Right hindlimb (tissue), 1 donor: ENCODE measurements at places on chromosomes 5 and 9.
A peak's percentile ranks its signal among the peaks of the same experiment; 100 is the strongest.

- no peak for DNase-seq
These were observed 203.3 kb upstream of the DMRT1 start for GRCh38 chr9:638152-638551.

- no peak for DNase-seq
These were observed 304.4 kb downstream of the DMRT2 start for GRCh38 chr9:1354606-1355005.

DNA sequence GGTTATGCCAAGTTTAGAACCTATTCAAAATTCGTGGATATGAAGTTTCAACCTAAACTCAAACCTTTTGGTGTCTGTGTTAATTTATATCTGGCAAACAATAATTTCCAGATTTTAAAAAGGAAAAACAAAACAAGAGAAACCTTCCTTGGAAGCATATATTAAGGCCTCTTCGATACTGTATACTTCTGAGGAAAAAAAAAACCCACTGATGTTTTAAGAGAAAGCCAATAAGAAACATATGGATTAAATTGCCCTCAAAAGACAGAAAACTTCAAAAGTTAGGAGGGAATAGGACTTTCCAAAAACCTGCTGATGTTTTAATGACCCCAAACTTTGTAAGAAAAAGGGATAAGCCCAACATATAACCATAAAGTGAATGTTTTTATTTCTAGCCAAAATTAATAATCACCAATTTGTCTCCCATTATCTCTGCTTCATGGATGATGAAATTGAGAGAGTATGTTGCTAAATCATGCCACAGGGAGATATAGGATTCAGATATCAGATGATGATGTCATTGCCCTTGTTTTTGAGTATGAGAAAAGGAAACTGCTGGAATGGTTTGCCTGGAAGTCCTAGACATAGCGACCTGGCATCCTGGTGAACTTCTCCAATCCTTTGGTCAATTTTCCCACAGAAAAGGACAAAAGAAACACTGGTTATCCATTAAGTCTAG, 423.9 kb downstream of the DMRT2 start:
- no peak for DNase-seq

DNA sequence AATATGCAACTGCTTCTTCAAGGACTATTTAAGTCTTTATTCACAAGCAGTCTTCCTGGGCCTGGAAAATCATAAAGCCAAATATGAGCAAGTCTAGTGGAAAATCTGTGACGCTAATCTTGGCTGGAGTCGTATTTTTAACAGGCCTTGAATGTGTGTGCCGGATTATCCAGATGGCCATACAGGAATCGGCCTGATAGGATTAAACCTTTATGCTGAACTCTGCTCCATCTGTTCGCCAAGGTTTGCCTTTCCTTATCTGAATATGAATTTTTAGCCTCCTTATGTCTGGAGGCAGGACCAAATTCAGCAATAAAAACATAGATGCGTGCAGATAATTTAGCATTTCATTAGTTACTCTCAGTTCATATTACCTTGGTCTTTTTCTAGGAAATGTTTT, 294.5 kb downstream of the EBF1 start:
- peak; percentile 82 for DNase-seq

DNA sequence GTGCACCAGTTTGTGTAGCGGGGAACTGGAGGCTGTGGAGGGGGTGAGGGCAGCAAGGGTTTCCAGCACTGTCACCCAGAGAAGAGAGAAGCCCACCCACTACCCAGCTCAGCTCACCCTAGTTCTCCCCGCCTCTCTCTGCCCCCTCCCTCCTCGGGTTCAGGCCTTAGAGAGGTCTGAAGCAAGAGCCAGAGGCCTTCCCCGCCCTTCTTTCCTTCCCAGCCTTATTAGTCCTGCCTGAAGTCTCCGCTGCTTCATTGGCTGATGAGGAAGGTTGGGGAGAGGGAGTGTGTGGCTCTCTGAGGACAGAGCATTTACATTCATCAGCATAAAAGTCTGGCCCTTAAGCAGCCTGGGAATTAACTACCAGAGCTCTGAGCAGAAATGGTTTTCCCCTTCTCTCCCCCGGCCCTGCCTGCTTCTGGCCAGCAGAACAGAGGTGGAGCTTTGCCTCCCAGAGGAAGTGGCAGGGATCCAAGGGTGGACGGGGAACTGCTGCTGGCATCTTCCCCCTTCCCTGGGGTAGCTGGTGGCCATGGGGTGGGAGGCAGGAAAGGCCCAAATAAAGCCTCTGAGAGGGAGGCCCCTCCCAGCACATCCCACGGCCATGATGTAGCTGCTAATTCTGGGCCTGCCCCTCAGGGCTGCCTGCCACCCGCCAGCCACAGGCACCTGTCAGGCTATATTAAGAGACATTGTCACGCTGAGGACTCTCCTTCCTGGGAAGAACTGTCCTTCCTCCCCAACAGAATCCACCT, 4.1 kb downstream of the DNAJB5 start:
- DNase-seq = peak; percentile 85

GRCh38 chr5:82448374-82448773, 170.2 kb upstream of the RPS23 start:
- DNase-seq = no peak

- DNase-seq = no peak
These were observed 51.9 kb downstream of the MAPKAP1 start for GRCh38 chr9:125655066-125655633.

- DNase-seq = no peak
These were observed 409.0 kb downstream of the SPOCK1 start for GRCh38 chr5:137090151-137090550.

DNA sequence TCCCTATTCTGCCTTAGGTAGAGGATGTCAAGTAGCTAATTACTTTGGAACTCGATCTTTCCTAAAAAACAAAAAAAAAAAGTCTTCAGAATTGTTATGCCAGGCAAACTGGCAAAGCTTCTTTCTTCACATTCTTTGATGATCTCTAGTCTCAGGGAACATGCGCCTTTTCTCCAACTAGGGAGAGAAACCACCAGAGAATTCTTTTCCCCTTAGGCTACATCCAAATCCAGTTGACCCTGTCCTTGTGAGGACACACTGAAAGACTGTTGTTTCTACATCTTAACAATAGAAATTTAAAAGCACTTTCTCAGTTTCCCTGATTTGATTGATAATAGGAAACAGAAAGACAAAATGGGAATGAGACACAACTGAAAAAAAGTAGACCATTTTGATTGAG, 94.7 kb upstream of the ITGA2 start:
- no peak for DNase-seq
